ENCODE measurements at places on chromosomes 1 and 21.
A peak's percentile ranks its signal among the peaks of the same experiment; 100 is the strongest.

GRCh38 chr1:84214115-84214956 is 70.3 kb downstream of the PRKACB start:
- no peak for DNase-seq

- DNase-seq, result no peak
Observed at GRCh38 chr1:229987953-229988352, 79.1 kb upstream of the GALNT2 start.

DNA sequence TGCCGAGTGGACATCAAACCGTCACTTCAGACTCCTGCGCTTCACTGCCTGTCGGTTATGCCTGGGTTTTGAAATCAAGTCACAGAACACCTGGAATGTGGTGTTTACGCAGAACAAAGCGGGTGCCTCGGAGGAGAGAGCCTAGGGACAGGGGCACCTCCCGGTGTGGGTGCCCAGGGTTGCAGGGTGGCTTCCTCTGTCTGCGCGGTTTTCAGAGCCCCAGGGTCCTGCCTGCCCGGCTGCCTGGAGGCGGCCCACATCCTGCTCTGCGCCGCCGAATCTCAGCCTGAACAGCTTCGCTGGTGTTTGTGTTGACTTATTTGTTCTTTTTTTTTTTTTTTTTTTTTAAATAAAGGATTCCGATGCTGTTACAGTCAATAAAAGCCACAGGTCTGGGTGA is 113.5 kb upstream of the COL6A1 start:
- no peak for DNase-seq

DNA sequence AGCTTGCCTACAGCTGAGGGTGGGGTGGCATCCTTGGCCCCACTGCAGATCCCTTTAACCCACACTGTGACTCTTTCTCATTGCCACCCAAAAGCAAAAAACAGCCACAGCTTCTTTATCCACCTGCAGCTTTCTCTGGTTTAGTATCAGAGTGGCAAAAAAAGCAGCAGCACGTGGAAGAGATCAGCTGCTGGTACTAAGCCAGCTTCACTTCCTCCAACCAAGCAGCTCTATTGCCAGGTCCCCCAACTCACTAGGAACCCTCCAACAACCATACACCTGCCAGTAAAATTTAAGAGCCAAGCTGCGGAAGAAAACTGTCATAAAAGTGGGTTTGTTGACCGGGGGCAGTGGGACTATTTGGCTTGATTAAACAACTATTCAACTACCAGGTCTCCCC is 66.4 kb downstream of the KDM1A start:
- no peak for DNase-seq

DNA sequence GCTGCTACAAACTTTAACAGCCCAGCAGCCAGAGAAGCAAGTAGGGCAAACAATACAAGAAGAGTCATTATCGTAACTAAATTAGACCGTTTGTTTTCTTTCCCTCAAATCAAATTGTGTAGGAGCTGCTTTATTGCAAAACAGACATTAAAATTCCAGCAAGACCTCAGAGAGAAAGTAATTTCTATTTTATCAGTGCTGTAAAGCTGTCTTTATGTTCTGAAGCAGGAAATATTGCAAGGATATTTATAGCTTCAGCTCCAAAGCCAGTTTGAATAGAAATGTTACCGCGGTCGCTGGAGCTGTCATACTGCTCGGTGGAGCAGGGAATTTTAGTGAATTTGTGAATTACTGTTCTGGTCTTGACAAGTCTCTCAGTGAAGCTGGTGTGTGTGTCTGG is 503.8 kb upstream of the PLXNA2 start:
- no peak for DNase-seq

DNA sequence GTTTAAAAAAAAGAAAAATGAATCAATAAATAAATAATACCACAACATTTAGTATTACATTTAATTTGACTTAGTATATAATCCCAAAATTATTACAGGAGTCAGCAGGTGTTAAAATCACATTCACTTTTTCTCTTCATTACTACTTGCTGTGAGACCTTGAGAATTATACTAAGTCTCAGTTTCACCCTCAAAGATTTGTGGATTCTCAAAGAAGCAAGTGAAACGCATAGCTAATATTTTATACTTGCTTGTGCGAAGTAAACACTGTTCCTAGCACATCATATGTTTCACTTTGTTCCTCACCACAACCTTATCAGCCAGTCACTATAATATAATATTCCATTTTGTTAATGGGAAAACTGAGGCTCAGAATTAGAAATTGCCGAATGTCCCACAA is 4.0 kb downstream of the CLCA1 start:
- DNase-seq, result no peak

DNA sequence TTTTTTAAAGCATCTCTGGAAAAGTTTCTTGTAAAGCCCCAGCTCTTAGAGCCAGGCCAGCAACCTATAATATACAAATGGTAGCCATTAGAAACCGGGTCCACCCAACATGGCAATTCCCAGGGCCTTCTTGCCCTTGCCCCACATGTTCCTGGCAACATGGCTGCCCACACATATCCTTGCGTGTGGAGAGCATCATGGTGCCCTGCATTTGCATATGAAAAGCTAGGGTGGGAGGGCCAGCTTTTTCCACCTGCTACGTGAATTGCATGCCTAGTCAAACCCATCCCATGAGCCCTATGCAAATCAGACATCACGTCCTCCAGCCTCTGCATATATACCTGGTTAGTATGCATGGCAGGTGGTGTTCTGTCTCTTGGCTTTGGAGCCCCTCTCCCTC is 88.2 kb downstream of the RABGAP1L start:
- DNase-seq, result no peak

DNA sequence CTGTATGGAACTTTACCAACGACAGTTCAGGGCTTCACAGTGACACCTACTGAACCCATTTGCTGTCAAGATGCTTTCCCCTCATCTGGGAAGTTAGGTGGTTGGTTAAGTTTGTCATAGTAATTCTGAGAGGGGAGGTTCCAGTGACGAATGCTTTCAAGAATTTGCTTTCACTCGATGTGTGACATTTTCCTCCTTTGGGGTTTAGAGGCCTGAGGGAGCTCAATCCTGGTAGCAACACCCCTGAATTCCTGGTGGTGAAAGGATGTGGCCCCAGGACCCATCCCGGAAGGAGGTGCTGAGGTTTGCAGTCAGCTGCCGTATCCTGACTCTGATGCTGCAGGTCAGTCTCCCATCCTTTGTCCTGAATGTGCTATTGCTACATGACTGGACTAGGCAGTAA is 2.8 kb downstream of the PIGV start:
- DNase-seq, result no peak

DNA sequence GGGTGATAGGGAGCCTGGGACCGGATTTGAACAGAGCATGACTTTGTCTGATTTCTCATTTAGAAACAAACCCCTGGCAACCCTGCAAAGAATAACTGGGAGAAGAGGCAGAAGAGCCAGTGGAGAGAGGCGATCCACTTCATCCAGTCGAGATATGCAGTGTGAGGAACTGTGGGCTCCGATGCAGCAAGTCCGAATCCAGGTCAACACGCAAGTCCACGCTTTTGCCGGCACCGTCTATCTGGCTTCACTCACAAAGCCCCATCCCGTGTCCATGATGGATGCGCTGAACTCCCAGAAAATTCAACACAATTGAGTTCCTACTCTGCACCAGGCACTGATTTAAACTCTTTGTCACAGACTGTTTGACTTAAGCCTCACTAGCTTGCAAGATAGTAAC is 191.3 kb downstream of the GRIK3 start:
- DNase-seq, result no peak

- DNase-seq, result no peak
Observed at GRCh38 chr1:83857103-83857502, 141.8 kb downstream of the TTLL7 start.

- DNase-seq, result no peak
Observed at GRCh38 chr21:45076245-45076711, 1.9 kb downstream of the ADARB1 start.

DNA sequence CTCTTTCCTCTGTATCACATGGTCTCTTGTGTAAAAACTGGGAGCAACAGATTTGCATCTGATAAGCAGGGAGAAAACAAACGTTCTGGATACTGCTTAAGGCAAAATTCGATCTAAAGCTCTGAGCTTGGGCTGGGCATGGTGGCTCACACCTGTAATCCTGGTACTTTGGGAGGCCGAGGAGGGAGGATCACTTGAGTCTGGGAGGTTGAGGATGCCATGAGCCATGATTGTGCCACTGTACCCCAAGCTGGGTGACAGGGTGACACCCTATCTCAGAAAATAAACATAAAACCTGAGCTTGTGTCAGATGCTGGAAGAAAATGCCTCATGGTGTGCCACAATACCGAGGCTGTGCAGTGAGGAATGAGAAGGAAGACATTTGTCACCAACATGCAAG is 73.9 kb downstream of the SCCPDH start:
- no peak for DNase-seq

GRCh38 chr1:201970334-201971159 is 11.9 kb upstream of the RNPEP start:
- DNase-seq, result no peak

GRCh38 chr1:233520261-233521191 is 93.4 kb upstream of the KCNK1 start:
- DNase-seq, result no peak

DNA sequence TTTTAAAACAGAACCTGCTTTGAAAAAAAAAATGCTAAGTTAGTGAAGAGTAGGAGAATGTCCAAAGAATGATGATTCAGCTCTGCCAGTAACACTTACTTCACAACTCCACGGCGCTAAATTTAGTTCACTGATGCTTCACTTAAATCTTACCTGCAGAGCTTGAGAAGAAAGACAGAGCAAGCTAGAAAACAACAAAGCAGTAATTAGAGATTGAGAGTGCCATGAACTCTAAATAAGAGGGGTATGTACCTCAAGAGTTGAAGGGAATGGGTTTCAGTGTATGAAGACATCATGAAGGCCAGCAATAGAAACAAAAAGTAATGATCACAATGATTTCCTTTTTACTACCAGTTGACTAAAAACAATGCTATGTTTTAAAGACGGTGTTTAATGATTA is 32.8 kb downstream of the EPRS1 start:
- DNase-seq, result peak; percentile 1

DNA sequence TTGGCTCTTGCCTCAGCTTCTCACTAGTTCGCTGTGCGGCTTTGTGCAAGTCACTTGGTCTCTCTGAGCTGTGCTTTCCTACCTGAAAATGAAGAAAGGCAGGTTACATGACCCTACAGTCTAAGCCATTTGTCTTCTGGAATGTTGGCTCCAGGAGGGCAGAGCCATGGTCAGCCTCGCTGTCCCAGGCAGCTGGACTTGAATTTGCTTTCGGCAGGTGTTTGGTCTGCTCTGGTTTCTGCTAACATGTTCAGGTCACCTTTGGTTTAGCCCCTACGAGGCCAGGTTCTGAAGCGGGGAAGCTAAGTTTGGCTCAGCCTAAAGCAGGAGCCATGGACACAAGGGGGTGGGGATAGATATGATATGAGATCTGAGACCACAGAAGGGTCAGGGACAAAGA is 19.1 kb downstream of the LRRC38 start:
- DNase-seq, result no peak

- peak; percentile 66 for DNase-seq
Observed at GRCh38 chr1:148318123-148318903, 164.8 kb downstream of the PPIAL4G start.

GRCh38 chr1:174301295-174302077 is 142.2 kb downstream of the RABGAP1L start:
- DNase-seq, result no peak

DNA sequence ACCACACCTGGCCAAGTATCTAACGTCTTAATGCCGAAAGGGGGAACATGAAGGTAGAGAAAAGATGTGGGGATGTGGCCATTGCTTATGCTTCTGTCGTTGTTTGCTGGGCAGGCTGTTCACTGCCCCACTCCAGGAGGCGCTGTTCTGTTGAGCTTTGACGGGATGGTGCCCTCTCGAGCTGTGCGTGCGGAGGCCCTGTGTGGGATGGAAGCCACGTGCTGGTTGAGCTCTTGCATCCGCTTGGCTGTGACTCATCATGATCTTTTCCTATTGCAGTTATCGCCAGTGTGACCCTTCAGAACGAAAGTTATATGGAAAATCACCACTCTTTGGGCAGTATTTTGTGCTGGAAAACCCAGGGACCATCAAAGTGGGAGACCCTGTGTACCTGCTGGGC is 26.3 kb downstream of the MTARC1 start:
- DNase-seq, result no peak

GRCh38 chr1:67747671-67748546 is 62.9 kb downstream of the GADD45A start:
- no peak for DNase-seq

GRCh38 chr21:14739590-14739989 is 193.5 kb upstream of the SAMSN1 start:
- DNase-seq, result no peak

DNA sequence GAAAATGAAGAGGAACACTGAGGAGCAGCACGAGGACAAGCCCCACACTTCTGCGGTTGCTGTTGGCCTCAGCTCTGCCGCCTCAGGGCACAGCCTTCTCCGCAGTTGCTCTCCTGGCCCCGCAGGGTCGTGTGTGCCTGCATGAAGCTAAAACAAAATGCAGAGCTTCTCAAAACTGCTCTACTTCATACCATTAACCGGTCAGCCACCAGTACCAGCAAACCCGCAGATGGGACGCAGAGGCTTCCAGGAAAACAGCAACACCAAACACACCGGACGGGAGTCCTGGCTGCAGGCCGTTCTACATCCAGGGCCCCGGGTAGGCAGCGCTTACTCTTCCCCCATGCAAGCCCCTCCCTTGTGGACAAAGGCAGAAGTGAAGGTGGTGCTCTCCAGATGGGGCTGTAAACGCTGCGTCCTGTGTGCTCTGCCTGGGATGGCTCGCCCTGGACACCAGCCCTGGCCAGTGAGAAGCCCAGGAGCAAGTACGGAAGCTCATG is 7.1 kb upstream of the C1orf159 start:
- DNase-seq, result no peak

DNA sequence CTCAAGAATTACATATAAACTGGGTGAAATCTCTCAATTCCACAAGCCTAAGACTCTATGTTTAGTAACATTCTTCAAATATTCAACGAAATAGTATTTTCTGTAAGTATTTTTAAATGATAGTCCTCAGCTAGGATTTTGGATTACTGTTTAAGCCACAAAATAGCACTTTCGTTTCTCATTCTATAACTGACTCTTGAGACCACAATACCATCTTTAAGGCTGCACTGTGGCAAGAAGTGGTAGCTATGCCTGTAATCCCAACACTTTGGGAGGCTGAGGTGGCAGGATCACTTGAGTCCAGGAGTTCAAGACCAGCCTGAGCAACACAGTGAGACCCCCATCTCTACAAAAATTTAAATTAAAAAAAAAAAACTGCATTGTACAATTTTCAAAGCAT is 126.7 kb downstream of the CDC42BPA start:
- no peak for DNase-seq

DNA sequence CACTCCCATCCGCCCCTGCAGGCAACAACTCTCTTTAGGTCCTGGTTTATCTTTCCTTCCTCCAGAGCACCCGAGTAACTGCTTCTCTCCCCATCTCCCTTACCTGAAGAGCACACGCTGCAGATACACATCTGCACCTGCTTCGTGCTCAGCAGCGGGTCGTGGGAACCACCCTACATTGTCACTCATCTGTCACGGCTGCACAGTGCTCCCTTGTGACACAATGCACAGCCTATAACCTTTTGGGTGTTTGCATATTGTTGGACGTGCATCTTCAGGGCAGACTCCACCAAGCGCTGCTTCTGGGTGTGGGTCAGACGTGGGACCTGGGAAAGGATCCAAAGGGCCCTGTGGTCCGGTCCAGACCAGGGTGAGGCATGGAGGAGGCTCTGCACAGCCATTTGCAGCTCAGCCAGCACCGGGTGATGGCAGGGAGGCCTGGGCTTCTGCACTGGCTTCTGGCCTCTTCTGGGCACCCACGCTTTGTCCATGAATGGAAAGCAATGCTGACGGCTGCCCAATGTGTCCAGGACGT is 42.5 kb downstream of the WDR4 start:
- no peak for DNase-seq
